NCI-H748 treated with DMSO at 0.1 percent for 48 hours (cell line): ENCODE measurements at places on chromosomes 1 and 21.

GRCh38 chr1:201395936-201396335 lies 3.2 kb downstream of the LAD1 start:
- DNase-seq = no peak

DNA sequence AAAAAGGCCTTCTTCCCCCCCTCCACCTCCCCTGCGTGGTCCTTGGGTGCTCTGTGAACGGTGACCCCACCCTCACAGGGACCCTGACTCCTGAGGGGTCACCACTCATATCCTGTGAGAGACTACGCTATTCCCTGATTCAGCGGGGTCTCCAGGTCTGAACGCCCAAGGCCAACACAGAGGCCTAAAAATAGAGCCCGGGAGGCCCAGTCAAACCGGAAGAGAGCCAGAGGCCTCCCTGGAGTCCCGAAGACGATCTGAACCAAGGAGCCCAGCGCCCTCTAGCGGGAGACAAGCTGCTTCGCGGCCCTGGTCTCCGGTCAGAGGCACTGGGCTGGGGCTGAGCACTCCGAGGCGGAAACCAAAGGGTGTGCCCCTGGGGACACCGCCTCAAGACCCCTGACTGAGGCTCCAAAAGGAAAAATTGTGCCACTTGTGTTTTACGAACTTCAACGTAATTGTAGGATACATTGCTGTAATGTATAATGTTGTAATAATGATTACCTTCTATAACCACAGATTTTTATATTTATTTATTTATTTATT lies 42.4 kb upstream of the PSEN2 start:
- peak; percentile 57 for DNase-seq

- no peak for DNase-seq
Observed at GRCh38 chr1:198773030-198773429, 134.2 kb downstream of the PTPRC start.

DNA sequence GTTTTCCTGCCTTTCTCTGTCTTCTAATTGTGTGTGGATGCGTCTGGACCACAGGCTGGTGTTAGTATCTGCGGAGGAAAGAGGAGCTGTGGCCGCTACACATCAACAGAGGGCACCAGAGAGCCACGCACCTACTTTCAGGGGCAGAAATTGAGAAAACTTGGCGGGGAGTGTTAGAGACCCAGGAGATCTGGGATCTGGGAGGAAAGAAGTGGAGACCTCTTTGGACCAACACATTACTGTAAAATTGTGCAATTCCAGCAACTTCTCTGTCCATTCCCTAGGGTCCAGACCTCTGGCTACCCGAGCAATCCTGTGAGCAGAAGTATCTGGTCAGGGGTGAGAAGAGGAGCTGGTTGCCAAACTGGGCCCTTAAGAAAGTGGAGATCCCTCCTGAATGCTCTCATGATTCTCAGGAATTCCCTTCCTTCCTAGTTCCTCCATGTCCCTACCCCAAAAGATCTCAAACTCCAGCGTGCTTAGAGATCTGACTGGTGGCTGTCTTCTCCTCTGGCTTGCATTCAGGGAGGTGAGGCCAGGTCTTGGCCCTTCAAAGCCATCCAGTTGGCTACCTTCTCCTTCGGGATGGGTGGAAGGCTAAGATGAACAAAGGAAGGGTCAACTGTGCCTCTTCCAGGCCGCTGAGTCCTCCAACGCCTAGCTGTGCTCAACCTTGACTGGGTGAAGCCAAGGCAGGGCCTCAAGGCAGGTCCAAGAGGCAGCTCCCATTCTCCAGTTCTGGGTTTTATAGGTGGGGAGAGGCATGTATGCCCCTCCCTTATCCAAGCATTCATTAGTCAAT lies 1.2 kb upstream of the KIRREL1 start:
- DNase-seq = no peak

DNA sequence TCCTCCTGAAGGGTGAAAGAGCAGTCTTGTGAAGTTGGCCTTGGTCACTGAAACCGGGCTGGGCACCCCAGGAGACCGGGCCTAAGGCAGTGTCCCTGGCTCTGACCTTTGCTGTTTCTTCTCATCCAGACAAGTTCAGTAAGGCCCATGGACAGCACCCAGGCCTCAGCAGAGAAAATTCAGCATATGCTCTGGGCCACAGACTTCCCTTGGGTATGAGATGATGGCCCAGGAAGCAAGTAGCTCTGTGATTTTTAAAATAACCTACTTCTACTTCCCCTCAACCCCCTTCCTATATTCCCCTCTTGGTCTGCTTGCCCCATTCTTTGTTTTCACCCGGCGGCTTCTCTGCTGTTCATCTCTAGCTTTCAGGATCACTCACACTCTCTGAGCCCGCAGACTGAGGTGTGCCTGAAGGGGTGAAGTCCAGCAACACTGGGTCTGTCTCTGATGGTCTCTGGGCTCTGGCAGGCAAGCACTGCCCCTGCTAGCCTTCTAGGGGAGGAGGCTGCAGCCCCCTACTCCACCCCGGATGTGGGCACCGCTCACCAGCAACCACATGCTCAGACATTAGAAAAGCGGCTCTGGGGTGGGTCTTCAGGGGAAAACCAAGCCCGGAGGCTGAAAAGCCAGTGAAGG lies 2.9 kb upstream of the GPR25 start:
- no peak for DNase-seq

DNA sequence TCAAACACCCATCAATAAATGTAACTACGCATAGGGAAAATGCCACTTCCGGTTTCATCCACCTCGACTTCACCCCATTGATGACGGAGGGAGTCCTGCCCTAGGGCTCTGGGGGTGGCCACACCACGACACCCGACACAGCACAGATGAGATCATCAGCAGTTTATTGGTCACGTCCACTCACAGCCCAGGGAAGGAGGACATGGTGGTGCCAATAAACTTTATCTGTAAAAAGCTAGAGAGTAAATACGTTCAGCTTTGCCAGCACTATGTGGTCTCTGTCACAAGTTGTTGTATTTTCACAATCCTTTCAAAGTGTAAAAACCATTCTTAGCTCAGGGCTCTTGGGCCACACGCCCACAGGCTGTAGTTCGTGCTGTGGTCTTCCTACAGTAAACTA lies 16.3 kb downstream of the SETD4 start:
- DNase-seq = no peak

DNA sequence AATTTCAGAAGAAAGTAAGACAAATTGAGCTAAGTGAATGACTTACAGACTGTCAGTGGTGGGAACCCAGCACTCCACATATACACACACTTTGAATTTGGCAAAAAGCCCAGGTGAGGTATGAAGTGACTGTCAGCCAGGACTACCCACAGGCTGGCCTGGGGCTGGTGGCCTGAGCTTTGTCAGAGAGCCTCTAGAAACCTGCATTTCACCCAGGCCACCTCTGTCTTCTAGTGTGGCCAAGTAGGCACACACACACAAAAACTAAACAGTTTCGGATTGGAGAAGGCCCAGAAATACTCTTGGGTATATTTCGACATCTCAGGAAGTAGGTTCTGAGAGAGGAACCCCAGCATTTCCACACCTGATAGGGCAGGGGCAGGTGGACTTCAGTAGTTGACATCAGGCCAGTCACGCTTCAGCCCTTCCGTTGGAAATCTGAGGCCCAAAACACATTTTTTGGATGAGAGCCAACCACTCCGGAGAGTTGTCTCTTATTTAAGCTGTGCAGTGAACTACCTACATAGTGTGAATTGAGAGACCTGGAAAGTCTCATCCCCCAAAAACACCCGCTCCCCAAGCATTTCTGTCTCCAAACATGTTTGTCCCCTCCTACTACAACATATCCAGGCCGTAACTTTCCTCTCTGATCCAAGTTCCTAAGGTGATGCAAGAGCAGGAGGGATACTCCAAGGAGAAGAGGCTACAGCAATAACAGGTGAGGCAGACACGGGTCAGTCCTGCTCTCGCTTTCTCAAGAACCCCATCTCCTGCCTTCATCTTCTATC lies 167.2 kb upstream of the PROX1 start:
- DNase-seq = no peak

DNA sequence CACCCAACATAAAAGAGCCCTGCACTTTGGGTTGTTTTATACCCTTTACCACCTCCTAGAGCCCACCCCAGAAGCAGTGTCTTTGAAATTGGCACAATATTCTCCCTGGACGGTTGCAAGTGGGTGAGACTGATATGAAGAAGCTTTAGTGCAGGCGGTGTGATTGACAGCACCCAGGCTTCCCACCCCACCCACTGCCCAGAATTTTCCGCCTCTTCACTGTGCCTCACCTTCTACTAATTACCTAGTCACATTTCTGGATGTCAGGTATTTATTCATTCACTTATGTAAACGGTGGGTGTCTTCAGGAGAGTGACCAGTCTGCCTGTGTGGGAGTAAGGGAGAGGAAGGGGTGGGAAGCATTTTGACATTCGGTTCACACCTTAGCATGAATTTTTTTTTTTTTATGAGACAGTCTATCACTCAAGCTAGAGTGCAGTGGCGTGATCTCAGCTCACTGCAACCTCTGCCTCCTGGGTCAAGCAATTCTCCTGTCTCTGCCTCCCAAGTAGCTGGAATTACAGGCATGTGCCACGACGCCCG lies 1.7 kb upstream of the FAM89A start:
- DNase-seq = no peak

DNA sequence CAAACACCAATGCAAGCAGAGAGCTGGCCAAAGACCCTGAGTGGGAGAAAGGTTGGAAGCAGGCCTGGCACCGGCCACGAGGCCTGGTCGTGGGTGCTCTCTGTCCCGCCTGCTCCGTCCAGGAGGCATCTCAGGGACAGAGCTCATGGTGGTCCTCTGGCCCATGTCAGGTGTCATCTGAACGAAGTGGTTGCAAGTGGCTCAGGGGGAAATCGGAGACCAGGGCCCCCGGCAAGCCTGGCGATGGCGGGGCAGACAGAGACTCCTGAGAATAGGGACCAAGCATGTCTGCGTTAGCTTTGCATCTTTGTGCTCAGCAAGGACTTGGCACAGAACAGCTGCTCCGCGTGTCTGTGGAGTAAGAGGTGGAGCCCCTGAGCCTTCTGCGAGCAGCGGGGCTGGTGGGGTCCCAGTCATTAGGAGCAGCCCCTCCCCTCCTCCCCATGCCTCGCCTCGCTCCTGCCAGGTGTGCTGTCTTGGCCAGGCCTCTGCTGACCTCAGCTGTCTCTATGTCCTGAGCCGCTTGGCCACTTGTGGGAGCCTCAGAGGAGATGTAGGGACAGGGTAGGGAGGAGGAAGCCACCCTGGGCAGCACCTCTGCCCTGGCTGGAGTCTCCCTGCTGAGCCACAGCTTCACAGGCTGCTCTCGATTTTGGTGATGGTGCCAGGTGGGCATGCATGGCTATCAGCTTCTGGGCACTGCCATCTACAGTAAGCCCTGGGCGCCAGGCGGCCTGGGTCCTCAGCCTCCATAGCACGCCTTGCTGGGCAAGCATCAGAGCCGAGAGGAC lies 362.9 kb upstream of the VAMP3 start:
- no peak for DNase-seq

GRCh38 chr1:220527908-220528678 lies at the start of gene MARK1:
TSS of gene MARK1 (plus strand) at chr1:220528136. CDS start at chr1:220528823, 687 bp downstream.
- peak; percentile 32 for DNase-seq

- DNase-seq = no peak
Observed at GRCh38 chr1:78627321-78627720, 7.1 kb downstream of the IFI44L start.

DNA sequence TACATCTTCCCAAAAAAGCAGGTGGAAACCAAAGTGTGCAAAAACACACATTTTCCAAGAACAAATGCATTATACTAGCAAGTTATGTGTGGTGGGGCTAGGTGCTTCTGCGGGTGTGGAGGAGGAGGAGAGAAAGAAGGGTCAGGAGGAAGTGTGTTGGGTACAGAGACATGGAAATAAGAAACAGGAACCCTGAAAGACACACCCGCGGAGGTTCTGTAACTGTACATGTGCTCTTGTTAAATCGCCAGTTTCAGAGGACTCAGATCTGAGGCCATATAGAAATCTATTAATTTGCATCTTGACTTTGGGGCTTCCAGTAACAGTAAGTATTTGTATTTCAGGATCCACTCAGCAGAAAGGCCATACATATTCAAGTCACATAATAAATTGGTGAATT lies 30.9 kb downstream of the ERG start:
- no peak for DNase-seq

GRCh38 chr1:56256153-56257000 lies 323.0 kb downstream of the PLPP3 start:
- DNase-seq = no peak

DNA sequence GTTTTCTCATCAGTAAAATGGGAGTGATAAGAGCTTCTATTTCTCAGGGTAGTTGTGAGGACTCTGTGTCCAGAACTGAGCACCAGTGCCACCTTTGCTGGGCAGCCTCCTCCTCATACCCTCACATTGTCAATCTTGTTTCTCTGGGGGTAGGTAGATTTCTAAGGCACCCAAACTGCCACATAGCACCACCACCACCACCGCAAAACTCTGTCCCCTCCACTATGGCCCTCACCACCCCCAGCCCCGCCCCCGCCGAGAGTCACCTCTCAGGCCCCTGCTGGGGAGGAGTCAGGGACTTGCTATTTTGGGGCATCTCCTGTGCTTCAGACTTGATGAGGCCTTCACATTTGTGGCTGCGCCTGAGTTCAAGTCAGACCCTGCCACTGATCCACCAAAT lies 549.2 kb downstream of the PTPRU start:
- DNase-seq = no peak

DNA sequence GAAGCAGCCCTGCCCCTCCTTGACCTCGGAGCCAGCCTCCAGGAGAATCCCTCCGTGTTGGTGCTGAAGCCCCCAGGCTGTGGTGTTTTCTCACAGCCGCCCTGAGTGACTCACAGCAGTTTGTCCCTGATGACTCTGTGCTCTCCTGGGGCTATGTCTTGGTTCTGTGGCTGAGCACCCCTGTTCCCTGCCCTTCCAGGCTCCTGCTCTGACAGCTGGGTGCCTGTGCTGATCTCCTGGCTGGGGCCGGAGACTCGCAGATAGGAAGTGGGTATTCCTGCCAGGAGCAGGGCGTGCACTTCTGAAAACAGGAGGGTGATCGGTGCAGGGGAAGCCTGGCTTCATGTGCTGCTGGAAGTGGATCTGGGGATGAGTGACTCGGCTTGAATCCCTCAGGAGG lies 34.5 kb downstream of the POFUT2 start:
- DNase-seq = no peak

GRCh38 chr1:21653744-21654100 lies 15.4 kb downstream of the RAP1GAP start:
- no peak for DNase-seq

DNA sequence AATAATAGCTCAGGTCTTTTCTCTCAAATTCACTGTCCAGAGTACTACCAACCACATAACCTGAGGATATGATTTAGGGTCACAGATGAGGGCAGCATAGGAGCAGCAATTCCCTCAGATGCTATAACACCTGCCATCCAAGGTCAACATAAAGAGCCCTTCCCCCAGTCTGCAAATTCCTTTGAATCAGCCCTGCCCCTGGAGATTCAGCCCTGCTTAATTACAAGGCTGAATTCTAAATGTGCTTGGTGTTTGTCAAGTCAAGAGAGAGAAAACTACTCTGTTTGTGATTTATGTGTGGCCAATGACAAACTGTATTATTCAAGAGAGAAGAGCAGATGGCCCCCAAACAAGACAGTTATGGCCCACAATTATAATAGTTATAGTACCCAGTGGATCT lies 195.7 kb upstream of the ADGRL2 start:
- no peak for DNase-seq
